ENCODE measurements at places on chromosomes 1 and 21. TPM values are rescaled to one million over a fixed set of nuclear protein-coding genes. Genes with fewer than 3 reads are reported as not detected.

ERRFI1 gene
- polyA plus RNA-seq, result 25.0 TPM

TMEM125 gene
- polyA plus RNA-seq, result 22.0 TPM

TSPEAR gene
- 0.09 TPM for polyA plus RNA-seq

DNA sequence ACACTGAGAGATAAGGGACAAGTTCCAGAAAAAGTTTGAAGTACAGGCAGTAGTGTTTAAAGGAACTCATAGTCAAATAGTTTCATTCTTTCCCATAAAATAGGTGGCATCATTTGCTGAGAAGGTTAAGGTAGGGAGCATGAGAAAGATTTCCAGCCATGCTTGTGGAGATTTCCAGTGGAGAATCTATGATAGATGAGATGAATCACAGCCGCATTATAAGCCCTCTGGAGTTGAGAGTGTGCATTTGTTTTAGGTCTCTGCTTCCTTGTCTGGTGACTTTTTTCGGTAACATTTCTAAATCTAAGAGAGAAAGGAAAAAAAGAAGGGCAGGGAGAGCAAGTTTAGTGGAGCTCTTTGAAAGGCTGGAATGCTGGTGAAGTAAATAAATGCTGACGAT lies 108.7 kb downstream of the DISP1 start:
- no peaks in the 10 kb centered on the region for H3K36me3 ChIP-seq
- no peak overlapping the region for H3K4me3 ChIP-seq
- no peak overlapping the region for H3K27ac ChIP-seq

GRCh38 chr21:39051588-39051949 lies 131.7 kb downstream of the PSMG1 start:
- H3K27me3 ChIP-seq, result no peaks in the 10 kb centered on the region
- no peak overlapping the region for H3K4me3 ChIP-seq
- no peak for DNase-seq
- no peaks in the 10 kb centered on the region for H3K4me1 ChIP-seq

- H3K27ac ChIP-seq, result peak overlapping the region; percentile 76
- peaks cover 3% of the 10 kb centered on the region for H3K36me3 ChIP-seq
- peak overlapping the region; percentile 82 for H3K4me3 ChIP-seq
Observed at GRCh38 chr1:147600119-147601111, 59.1 kb downstream of the BCL9 start.

All from kidney (tissue), 22 donors.